Suprapubic skin (tissue), 4 donors: ENCODE measurements at places on chromosomes 13 and 19.
A peak's percentile ranks its signal among the peaks of the same experiment; 100 is the strongest.

DNA sequence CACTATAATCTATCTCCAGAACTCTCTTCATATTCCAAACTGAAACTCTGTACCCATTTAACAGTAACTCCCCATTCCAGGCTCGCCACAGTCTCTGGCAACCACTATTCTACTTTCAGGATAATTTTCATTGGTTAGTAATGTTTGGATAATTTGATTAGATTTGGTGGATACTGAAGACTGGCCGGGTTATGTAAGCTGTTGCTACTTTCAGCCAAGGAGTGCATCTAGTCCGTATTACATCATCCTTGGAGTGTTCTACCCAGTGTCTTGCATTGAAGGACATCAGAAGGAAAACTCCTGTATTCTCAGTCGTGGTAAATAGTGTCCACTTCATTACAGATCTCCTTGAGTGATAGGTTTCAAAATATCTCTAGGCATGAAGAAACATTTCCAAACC, 60.5 kb downstream of the PCCA start:
- no peak for DNase-seq
- no peak overlapping the region for H3K27ac ChIP-seq
- no peak overlapping the region for H3K4me3 ChIP-seq
- H3K4me1 ChIP-seq: no peaks in the 10 kb centered on the region

- no peaks in the 10 kb centered on the region for H3K27me3 ChIP-seq
- no peaks in the 10 kb centered on the region for H3K4me1 ChIP-seq
- no peak for DNase-seq
- no peak overlapping the region for H3K27ac ChIP-seq
- H3K36me3 ChIP-seq: no peaks in the 10 kb centered on the region
- no peak overlapping the region for H3K4me3 ChIP-seq
These were observed 1559.2 kb downstream of the SLITRK1 start for GRCh38 chr13:82323101-82323500.

DNA sequence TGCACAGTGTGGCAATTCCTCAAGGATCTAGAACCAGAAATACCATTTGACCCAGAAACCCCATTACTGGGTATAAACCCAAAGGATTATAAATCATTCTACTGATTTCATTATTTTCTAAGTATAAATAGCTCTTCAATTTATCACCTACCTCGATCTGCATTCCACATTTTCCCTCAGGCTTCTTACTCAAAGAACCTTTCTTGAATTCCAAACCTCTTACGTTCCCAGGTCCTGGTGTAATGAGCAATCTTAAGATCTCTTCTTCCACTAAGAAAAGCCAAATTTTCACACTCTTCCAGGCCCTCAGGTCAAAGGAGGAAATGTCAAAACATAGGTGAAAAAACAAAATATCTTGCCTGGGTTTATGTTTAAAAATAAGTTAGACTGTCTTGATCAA, 237.3 kb upstream of the GPC6 start:
- no peaks in the 10 kb centered on the region for H3K4me1 ChIP-seq
- no peak for DNase-seq
- H3K4me3 ChIP-seq: no peak overlapping the region
- no peaks in the 10 kb centered on the region for H3K27me3 ChIP-seq
- no peak overlapping the region for H3K27ac ChIP-seq

- H3K4me1 ChIP-seq: no peaks in the 10 kb centered on the region
- no peaks in the 10 kb centered on the region for H3K27me3 ChIP-seq
- H3K27ac ChIP-seq: no peak overlapping the region
- H3K4me3 ChIP-seq: no peak overlapping the region
- DNase-seq: no peak
- no peaks in the 10 kb centered on the region for H3K36me3 ChIP-seq
These were observed 12.4 kb upstream of the GRWD1 start for GRCh38 chr19:48433337-48433736.

DNA sequence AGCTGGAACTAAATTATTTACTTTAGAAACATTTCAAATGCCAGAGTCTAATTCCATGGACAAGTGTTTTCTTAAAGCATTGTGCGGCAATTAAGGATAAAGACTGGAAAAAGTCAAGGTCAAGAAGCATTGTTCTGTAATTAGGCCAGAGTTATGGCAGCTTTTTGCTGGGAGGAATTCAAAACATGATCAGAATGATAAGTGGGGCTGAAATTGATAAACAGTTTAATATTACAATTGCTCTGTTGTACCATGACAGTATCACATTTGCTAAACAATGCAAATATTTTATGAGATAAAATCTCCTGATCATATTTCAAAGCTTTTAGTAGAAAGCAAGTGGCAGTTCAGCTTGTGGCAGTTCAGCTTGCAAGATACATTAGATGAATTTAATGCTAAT, 513.7 kb downstream of the GPC6 start:
- no peak overlapping the region for H3K27ac ChIP-seq
- no peak for DNase-seq
- no peaks in the 10 kb centered on the region for H3K27me3 ChIP-seq
- H3K4me1 ChIP-seq: no peaks in the 10 kb centered on the region

DNA sequence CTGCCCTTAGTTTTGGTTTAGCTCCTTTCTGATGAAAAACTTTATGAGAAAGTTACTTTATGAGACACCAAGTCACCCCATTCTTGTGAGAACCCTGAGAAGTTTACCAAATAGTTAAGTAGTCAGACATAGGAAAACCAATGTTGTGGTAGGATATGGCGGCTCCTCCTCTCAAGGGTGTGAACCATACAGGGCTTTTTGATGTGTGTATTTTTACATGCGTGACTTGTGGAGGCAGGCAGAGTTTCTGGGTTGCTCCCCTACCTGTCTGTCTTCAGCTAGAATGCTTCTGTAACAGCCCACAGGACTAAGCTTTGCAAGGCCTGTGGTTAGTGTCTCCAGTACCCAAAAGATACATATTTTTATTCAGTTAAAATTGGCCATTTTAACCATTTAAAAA, 18.3 kb downstream of the UBAC2 start:
- H3K27ac ChIP-seq: peak overlapping the region; percentile 55
- H3K4me1 ChIP-seq: peaks cover 89% of the 10 kb centered on the region
- no peaks in the 10 kb centered on the region for H3K36me3 ChIP-seq
- H3K4me3 ChIP-seq: no peak overlapping the region

DNA sequence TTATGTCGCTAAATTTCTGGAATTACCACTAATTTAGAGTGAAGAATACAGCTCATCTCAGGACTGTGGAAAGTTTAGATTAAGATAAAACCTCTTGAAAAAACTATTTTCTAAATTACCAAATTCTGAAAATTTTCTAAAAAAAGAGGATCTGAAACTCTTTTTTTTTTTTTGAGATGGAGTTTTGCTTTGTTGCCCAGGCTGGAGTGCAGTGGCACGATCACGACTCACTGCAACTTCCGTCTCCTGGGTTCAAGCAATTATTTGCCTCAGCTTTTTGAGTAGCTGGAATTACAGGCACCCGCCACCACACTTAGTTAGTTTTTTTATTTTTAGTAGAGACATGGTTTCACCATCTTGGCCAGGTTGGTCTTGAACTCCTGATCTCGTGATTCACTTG, 16.6 kb upstream of the ZNF253 start:
- H3K36me3 ChIP-seq: no peaks in the 10 kb centered on the region
- DNase-seq: no peak
- H3K4me1 ChIP-seq: no peaks in the 10 kb centered on the region
- no peaks in the 10 kb centered on the region for H3K27me3 ChIP-seq

GRCh38 chr13:98326291-98326690, 149.2 kb upstream of the RNF113B start:
- no peaks in the 10 kb centered on the region for H3K27me3 ChIP-seq
- H3K36me3 ChIP-seq: no peaks in the 10 kb centered on the region
- peaks cover 21% of the 10 kb centered on the region for H3K4me1 ChIP-seq

DNA sequence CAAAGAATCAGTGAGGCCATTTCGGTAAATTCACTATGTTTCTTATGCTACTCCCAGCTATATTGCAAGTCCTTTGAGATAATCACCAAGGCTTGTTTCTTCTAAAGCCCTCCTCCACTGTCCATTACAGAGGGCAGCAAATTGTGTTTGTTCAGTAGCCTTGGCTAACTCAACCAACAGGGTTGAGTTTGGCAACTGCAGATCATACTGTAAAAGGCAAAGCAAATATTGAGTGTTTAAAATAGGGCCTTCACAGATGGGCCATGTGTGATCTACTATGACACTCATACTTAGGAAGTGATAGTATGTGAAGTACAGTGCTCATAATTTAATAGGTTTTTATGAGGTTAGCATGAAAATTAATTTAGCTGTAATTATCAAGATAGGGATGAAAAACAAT, 171.3 kb downstream of the DACH1 start:
- no peak overlapping the region for H3K4me3 ChIP-seq
- H3K27ac ChIP-seq: no peak overlapping the region
- no peaks in the 10 kb centered on the region for H3K27me3 ChIP-seq
- no peak for DNase-seq
- no peaks in the 10 kb centered on the region for H3K36me3 ChIP-seq

- no peaks in the 10 kb centered on the region for H3K27me3 ChIP-seq
- no peak for DNase-seq
- no peak overlapping the region for H3K4me3 ChIP-seq
- no peak overlapping the region for H3K27ac ChIP-seq
- H3K4me1 ChIP-seq: no peaks in the 10 kb centered on the region
These were observed 87.1 kb upstream of the IPO5 start for GRCh38 chr13:97866346-97866745.

- peak overlapping the region; percentile 56 for H3K27ac ChIP-seq
- peaks cover 53% of the 10 kb centered on the region for H3K4me1 ChIP-seq
- no peak for DNase-seq
- no peaks in the 10 kb centered on the region for H3K27me3 ChIP-seq
- no peak overlapping the region for H3K4me3 ChIP-seq
- no peaks in the 10 kb centered on the region for H3K36me3 ChIP-seq
These were observed 76.1 kb downstream of the SIPA1L3 start for GRCh38 chr19:37983153-37983552.

DNA sequence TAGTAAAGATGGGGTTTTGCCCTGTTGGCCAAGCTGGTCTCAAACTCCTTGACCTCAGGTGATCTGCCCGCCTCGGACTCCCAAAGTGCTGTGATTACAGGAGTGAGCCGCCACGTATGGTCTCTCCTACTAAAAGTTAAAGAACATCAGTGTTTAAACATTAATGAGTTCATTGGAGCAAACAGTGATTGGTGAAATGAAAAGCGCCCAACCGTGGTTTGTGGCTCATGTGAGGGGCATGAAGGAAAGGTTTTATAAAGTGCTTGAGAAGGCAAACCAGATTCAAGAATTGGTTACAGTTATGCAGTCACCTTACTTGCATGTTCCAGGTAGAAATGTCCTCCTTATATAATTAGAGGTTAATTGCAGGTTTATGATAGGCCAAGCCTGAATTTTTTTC, 109.5 kb downstream of the ZNF675 start:
- H3K36me3 ChIP-seq: no peaks in the 10 kb centered on the region
- no peaks in the 10 kb centered on the region for H3K4me1 ChIP-seq
- H3K27ac ChIP-seq: no peak overlapping the region
- H3K27me3 ChIP-seq: no peaks in the 10 kb centered on the region

DNA sequence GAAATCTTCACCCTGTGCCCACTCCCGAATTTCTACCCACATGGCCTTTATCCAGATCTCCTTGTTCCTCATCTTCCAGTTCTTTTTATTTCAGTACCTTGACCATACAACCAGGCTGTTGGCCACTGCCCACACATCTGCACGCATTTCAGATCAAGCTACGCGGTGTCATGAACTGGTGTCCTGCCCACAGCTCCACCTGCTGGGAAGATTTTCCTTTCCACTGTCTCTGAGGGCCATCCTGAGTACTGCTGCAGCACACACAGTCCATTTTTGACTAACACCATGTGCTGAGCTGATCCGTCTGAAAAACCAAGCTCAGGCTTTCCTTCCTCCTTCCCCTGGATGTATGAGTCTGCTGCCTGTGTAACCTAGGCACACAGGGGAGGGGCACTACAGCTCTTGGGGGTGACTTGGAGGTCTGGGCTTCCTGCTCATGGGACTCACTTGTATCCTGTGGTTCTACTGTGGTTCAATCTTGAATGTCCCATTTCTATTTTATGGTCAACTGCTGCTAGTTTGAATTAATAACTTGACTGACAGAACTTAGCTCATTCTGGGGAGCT, 71.9 kb downstream of the WASF3 start:
- DNase-seq: no peak
- no peaks in the 10 kb centered on the region for H3K27me3 ChIP-seq
- H3K4me3 ChIP-seq: no peak overlapping the region

DNA sequence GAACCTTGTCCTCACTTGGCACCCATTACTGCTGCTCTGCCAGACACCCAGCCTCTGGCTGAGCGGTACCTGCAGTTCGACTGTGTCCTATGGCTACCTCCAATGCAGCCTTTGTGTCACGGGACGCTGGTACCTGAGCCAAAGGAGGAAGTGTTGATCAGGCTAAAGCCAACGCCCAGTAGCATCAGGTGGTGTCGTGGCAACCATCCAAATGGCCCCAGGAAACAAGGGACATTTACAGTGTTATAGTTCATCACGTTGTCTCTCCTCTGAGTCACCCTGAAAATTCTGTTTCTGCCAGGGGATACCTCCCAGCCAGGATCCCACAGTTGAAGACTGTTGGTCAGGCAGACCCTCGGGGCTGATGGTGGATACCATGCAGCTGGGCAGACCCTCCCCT, 10.1 kb downstream of the RHPN2 start:
- H3K36me3 ChIP-seq: no peaks in the 10 kb centered on the region
- H3K4me3 ChIP-seq: no peak overlapping the region
- peaks cover 4% of the 10 kb centered on the region for H3K4me1 ChIP-seq
- DNase-seq: peak; percentile 91
- H3K27me3 ChIP-seq: no peaks in the 10 kb centered on the region

- no peaks in the 10 kb centered on the region for H3K36me3 ChIP-seq
- DNase-seq: no peak
- no peaks in the 10 kb centered on the region for H3K27me3 ChIP-seq
- no peaks in the 10 kb centered on the region for H3K4me1 ChIP-seq
These were observed 57.2 kb downstream of the WASF3 start for GRCh38 chr13:26614721-26615120.

DNA sequence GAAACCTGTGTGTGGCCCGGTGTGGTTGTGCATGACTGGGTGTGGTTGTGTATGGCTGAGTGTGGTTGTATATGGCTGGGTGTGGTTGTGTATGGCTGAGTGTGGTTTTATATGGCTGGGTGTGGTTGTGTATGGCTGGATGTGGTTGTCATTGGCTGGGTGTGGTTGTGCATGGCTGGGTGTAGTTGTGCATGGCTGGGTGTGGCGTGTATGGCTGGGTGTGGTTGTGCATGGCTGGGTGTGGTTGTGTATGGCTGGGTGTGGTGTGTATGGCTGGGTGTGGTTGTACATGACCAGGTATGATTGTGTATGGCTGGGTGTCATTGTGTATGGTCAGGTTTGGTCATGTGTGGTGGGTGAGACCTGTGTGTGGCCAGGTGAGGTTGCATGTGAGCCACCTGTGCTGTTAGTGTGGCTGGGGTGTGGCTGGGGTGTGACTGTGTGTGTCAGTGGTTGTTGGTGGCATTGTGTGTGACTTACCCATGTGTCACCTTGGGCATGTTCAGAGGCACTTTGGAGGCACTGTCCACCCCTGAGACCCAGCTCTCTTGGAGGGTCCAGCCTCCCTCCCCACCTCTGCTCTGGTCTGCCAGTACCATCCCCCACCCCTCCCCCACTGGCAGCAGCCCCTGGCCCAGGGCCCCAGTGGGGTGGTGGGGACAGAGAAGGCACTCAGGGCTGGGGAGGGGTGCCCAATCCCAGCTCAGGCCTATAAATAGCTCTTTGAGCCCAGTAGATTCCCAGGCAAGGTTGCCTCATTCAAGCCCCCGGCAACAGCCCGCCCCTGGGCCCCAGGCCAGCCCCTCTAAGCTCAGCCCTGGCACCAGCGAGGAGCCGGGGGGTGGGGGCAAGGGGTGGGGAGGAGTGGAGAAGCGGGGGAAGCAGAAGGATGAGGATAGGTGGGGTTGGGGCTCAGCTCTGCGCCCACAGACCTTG, 3.9 kb upstream of the NCAN start:
- H3K27me3 ChIP-seq: peaks cover 30% of the 10 kb centered on the region
- no peaks in the 10 kb centered on the region for H3K36me3 ChIP-seq
- H3K4me3 ChIP-seq: no peak overlapping the region
- peaks cover 2% of the 10 kb centered on the region for H3K4me1 ChIP-seq
